CD4-positive, alpha-beta T cell treated with Interleukin-6 for 4 hours (primary cell): ENCODE measurements at places on chromosomes 3 and 15.

GRCh38 chr3:159074756-159075701 is 273.2 kb downstream of the MFSD1 start:
- DNase-seq: no peak

DNA sequence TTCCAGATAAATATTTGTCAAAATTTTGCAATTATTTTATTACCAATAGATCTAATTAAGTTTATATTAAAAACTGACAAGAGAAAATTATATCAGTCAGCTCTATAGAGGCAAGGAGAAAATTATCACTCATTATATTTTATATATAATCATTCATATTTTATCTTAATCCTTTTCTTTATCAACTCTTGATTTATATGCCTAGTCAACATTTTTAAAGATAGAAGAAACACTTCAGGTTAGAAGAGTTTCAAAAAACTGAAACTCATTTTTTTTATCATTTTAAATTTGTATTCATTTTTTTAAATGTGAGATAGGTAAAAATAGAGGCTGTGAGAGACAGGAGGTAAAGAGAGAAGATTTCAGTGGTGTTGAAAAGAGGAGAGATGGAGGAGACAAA is 217.3 kb upstream of the P2RY1 start:
- no peak for DNase-seq

GRCh38 chr3:79085171-79085570 is 682.6 kb downstream of the ROBO1 start:
- no peak for DNase-seq

DNA sequence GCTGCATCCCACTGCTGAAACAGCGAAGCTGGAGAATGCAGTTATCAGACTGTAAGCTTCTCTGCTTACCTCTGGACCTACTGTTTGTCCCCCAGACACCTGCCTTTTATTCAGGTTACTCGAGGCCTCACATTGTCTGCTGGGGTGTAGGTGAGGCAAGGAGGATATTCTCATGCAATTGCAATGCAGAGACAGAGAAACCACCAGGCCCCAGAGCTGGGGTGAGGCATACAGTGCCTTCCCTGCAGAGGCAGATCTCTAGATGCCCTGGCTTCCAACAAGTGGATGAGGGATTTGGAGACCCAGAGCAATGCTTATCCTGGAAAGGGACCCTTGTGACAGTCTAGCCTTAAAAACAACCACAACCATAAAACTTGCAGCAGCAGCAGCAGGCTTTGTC is 263.4 kb upstream of the ST8SIA2 start:
- no peak for DNase-seq

DNA sequence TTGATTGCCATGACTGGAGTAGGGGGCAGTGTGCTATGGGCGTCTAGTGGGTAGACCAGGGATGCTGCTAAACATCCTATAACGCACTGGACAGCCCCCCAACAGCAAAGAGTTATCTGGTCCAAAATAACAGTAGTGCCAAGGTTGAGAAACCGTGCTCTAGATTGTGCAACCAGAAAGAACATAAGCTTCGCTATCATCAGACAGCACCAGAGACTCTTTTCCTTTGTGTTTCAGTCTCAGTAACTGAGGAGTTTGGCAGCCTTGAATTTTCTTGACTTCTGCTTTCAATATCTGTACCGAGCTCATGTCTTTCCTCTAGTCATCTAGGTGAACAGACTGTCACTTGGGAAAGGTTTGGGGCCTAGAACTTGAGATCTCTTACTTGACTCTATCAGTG is 8.8 kb downstream of the ARID3B start:
- DNase-seq: no peak

DNA sequence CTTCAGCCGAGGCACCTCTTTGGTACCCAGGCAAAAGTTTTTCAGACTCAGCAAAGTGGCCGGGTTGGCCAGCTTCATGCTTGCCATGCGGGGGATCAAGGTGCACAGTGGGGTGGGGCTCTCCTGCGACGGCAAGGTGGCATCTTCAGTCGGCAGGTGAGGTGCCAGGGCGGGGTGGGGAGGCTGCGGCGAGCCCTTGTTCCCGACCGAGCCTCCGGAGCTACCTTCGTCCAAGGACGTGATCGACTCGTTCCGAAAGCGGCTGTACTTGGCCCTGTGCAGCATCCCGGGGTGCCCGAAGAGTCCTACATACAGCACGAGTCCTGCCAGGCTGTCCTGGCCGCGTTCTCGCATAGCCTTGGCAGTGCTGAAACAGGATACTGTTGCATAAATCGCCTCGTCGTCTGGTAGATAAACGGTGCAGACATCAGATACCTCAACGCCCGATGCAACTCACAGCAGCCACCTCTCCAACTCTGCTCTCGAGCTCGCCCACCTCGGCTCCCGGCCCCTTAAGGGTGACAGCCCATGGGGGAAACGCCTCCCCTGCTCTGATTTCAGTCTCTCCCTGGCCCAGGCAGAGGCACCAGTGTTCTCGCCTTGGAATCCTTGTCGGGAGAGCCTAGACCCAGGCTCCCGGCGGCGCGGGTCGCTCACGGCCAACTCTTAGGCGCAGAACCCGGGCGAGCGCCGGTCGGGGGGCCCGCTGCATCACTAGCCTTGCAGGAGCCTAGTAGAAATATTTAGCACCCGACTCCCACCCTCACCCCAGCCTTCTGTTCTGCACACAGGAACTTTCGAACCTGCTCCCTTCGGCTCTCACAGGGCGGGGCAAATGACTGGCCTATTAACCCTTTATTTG is 826 bp downstream of the SHC4 start:
- peak; percentile 3 for DNase-seq

DNA sequence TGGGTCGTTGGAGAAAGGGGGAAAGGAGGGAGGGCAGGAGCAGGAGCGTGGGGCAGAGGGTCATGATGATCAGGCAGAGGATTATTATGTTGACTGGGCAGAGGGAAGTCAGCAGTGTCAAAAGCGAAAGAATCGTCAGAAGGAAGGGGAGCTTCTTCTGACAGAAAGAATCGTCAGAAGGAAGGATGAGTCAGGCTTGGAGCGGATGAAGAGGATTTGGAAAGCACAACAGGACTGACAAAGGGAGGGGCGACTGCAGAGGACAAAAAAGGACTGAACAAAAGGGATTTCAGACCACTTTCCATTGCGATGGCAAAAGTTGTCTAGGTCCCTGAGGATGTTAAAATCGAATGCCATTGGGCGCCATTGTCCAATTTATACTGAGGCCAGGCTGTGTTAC is 1053.5 kb downstream of the SI start:
- no peak for DNase-seq

DNA sequence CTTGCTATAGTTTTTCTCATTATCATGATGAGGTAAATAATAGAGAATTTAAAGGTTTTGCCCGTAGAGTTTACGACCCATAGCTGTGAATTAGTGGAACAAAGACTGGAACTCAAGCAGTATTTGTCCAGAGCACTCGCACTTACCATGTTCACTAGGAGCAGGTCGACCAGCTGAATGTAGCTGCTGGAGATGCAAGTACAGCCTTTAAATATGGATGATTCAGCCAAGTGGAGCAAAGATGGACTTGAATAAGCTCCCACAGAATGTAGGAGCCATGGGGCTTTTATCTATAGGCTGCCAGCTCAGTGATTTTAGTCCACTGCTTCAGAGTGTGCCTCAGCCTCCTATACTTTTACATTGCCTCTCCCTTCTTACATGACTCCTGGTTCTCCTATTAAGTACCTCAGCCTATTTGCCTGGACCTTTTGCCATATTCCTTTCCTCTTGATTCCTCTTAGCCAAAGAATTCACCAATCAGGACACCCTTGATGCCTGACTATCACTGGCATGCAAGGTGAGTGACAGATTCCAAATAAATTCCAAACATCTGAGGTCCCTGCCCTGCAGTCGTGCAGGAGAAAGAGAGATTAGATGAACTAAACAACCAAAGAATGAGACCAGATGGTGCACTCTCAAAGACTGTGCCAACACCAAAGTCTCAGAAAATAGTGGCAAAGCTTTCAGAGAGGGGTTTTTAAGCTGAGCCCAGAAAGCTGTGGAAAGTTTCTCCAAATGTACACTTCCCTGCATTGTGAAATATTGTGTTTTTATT is 3.9 kb downstream of the MKRN3 start:
- no peak for DNase-seq

DNA sequence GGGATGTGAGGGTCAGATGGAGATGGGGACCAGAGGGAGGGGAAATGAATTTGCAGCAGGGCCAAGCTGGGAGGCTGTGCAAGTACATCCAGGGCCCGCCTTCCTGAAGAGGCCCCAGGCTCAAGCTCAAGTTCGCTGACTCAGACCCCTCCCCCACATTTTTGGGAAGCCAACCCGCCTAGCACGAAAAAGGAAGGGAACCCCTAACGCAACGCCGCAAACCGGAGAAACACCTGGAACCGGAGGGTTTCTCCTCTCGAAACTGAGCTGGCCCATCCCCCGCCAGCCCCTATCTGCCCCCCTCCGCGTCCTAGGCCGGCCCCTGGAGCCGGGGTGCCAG is 624 bp downstream of the AP3B2 start:
- DNase-seq: no peak

DNA sequence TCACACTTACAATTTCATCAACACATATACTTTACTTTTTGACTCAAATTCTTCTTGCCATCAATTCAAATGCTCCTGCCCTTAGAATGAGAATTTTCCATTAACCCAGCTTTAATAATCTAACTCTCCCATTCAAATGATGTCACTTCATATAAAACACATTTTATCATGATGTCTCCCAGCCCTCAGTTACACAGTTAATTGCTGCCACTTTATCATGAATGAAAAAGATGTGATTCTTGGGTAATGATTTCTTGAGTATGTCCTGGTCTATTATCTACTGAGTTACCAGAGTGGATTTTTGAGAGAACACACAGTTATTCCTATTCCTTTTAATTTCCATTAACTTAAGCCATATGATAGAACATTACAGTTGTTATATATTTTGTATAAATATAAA is 7.6 kb downstream of the AGTR1 start:
- DNase-seq: no peak

- DNase-seq: no peak
Measured at GRCh38 chr3:180274536-180274935, 237.8 kb upstream of the PEX5L start.

DNA sequence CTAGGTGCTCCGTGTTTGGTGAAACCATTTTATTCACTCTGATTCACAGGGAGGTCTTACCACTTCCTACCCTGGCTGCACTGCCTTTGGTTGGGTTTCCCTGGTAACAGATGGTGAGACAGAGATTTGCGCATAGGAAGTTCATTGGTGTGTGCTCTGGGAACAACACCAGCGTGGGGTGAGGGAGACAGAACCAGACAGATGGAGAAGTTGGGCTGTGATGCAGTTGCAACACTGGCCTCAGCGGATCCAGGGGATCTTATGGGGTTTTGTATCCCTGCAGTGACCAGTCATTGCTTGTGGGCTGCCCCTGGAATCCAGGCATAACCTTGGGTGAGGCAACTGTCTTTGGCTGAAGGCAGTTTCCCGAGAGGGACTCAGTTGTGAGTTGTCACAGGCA is 12.5 kb upstream of the IL16 start:
- DNase-seq: no peak

DNA sequence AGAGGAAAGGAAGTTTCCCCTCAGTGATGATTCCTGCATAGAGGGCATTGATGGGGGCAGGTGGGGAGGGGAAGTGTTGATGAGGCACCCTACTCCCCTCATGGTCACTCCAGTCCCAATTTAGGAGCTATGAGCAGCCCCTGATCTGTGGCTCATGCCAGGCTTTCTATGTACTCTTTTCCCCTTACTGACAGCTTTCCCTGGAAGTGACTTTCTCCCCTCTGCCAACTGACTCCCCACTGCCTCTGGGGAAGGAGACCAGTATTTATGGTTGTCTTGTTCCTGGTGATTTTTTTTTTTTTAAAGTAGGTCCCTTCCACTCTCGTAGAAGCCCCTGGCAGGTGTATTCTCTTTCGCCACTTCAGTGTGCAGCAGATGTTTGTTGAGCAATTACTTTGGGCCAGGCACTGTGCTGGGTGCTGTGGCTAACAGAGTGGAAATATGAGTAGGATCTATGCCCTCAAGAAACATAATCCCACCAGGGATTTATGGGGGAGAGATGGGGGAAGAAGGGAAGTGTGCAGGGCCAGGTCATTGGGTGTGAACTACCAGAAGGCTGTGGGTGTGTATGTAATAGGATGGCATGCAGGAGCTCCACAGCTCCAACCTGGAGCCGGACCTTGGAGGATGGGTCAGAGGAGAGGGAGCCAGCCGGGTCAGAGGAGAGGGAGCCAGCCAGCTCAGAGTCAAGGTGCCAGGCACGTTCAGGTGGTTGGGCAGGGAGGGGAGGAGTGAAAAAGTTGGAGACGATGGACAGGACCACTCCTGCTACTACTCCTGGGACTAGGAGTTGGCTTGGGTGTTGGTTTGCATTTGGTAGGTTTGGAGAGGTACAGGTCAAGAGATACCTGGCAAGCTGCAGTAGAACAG is 3.5 kb downstream of the SMAD6 start:
- DNase-seq: no peak

- DNase-seq: no peak
Measured at GRCh38 chr15:66862111-66862939, 160.3 kb downstream of the SMAD6 start.

DNA sequence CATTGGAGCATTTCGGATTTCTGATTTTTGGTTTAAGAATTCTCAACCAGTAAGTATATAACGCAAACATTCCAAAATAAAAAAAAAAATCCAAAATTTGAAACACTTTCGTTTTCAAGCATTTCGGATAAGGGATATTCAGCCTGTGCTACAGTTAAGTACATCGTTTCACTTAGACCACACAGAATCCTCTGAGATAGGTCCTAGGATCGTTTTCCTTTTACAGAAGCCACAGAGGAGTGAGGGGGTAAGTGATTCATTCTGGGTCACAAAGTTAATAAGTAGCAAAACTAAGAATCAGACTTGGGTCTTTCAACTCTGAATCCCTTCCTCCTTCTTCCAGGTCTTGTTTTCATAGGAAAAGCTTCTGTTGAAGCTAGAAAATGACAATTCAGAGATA is 249.3 kb downstream of the BBX start:
- DNase-seq: no peak

DNA sequence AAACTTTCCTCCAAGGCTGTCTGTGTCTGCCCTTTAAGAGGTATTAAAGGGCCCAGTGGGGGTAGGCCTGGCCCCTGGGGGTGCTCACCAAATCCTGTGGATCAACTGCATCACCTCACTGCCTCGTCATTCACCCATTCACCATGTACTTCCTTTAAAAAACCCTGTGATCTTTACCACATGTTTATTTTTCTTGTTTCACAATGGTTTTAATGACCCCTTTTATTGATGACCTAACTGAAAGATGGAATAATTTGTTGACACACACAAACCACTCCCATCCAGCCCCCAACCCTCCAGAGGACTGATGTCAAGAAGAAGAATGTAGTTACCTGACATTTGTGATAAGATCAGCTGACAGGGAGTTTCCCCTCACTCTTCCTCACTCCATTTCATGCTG is 40.8 kb downstream of the KCNAB1 start:
- peak; percentile 10 for DNase-seq

- DNase-seq: no peak
Measured at GRCh38 chr3:40869939-40870338, 329.4 kb upstream of the CTNNB1 start.

DNA sequence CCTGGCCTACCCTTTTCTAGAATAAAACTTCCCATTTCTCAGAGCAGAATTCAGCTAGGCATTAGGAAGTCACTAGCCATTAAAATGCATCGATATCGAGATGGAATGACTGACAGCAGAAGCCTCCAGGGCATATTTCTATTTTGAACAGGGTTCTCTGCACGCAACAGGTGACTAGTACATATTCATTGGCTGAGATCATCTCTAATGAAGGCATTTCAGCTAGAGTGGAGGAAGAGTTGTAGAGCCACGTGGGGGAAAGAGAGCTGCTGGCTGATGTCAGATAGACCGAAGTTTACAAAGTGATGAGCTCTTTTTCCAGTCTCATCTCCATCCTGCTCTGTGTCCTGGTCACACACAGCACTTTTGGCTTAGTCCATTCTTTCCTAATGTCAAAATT is 7.5 kb downstream of the TMEM40 start:
- no peak for DNase-seq

- no peak for DNase-seq
Measured at GRCh38 chr15:43912208-43912607, 85.4 kb downstream of the WDR76 start.
